ENCODE measurements at places on chromosomes 7 and 10.

- DNase-seq, result no peak
Measured at GRCh38 chr7:131543298-131543697, 13.1 kb downstream of the PODXL start.

- DNase-seq, result no peak
Measured at GRCh38 chr10:96578633-96579032, 8.2 kb downstream of the TM9SF3 start.

DNA sequence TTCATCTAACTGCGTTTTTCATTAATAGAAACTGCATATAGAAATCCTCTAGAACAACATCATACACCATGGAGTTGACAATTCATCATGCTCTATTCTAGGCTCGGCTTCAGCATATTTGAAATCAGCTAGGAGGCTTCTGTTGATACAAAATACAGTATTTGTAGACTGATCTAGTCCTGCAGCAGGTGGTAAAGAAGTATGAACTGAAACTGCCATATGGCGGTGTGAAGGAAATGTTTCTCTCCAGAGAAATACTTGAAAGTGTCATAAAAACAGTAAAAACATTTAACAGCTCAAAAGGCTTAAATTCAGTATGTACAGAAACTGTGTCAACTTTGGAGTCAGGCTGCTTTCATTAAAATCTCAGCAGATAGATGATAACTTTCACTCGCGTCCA, 32.0 kb upstream of the MYO3A start:
- DNase-seq, result peak; percentile 86

GRCh38 chr10:89283025-89283935, 18.6 kb upstream of the IFIT2 start:
- DNase-seq, result no peak

DNA sequence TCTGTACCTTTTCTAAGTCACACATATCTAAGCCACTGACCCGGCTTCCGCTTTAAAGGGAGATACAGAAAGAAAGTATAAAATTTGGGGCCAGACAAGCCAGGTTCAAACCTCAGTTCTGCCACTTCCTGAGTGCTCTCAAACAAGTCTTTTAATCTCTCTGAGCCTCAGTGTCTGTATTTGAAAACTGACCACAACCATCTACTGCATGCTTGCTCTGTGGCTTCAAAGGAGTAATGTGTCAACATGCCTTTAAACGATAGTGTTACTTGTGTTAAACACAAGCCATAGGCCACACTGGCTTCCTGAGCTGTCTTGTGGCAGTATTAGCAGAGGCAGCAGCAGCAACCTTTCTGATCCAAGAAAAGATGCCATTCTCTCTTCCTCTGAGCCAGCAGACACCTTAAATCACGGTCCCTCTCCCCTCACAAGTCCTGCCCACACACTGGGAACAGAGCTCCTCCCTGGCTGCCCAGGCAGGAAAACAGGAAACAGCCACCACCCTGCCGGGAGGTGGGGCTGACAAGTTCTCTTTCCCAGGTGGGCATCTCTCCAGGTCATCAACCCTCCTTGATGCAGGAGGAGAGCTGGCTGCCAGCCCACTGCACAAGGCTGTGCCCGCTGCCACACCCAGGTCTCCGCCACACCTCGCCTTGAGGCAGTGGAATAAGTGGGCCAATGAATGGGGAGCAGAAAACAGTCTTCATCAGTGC, 10.7 kb downstream of the HIP1 start:
- peak; percentile 53 for DNase-seq

DNA sequence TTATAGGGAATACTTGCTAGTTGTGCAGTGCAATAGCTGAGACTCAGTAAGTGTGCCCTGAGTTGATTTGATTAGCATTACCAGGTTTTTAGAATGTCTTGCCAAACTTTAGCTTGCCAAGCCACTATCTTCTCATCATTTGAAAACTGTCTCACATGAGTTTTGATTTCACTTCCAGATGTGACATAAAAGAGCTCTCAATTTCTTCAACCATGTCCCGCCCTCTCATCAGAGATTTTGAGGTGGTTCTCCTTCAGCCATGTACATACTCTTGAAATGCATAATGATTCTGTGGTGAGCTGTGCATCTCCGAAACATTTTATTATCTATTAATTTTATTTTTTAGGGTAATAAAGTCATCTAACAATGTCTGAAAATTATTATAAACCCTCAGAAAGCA, 215.0 kb upstream of the SEMA3E start:
- no peak for DNase-seq

GRCh38 chr7:30093420-30093952, 41.3 kb upstream of the MTURN start:
- DNase-seq, result no peak

DNA sequence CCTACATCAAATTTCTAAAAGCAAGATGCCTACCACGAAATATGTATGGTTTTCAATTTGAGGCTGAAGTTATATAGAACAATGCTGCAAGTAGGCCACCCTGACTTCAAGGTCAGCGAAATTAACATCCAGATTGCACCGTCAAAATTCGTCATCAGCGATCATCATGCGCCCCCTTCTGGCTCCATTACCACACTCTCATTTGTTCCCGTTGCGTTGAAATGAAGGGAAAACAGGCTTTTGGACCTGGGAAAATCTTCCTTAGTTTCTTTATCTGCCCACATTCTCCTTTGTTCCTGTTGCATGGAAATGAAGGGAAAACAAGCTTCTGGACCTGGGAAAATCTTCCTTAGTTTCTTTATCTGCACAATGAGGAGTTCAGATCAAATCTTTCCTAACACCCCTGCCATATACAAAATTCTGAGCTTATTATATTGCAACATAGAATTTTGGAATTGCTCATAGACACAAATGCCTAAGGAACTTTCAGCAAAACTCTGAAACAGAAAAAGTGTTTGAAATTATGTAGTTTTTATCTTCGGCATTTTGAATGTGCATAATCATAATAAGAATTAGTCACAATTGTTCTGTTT, 98.2 kb upstream of the PRKCQ start:
- peak; percentile 59 for DNase-seq

GRCh38 chr7:128887169-128888038, 23.1 kb downstream of the KCP start:
- DNase-seq, result no peak

DNA sequence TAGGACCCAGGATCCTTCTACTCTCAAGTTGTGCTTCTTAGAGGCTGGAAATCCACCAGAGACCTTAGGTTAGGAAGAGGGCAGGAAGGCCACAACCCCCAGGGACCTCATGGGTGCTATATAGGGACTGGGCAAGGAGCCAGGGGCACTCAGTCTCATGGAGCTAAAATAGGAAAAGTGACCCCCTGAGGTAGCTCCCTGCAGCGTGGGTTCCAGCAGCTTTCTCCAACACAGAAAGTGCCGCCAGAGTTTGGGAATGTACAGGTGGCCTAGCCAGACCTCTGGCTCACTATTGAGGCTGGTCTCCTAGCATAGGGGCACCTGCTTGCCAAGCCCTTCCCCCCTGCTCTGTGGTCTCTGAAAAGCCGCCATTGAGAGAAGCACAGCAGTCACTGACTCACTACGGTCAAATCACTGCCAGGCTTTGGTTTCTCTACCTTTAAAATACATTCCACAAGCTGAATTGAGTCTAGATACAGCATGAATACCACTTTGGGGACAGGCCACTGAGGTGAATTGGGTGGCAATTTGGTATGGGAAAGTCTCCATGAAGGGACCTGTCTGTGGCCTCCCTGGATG, 333.2 kb upstream of the PODXL start:
- no peak for DNase-seq

DNA sequence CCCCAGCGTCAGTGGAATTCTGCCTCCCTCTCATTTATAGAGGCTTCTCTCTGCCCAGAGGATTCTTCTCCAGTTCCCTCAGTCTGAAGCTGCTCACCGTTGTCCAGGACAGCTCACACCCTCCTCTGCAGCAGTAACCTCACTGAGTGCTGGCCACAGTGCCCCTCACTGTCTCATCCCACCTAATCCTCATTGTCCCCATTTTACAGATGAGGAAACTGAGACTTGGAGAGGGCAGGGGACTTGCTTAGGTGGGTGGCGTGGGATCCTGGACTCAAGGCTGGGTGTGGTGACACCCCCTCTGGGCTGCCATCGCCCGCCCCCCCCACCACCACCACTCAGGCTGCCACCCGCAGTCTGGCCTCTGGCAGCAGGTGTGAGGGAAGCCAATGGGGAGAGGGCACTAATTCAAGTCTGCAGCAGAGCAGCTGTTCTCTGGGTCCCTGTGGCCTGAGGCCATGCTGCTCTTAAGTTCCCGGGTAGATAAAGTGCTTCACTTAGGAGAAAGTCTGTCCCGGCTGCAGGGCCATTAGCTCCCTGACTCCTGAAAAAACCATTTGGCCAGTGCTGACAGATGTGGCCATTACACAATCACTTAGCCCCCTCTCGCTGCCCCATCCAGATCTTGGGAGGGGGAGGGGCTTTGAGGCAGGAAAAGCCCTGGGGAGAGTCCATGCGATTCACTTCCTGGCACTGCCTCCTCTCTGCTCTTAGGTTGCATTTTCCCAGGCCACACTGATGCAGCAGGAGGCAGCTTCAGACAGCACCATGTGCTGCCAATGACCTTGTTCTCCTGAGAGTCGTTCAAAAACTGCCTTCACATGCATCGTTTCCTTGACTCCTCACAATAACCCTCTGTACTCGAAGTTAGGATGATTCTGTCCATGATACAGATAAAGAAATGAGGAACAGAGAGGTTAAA, 36.3 kb downstream of the DRGX start:
- DNase-seq, result no peak

DNA sequence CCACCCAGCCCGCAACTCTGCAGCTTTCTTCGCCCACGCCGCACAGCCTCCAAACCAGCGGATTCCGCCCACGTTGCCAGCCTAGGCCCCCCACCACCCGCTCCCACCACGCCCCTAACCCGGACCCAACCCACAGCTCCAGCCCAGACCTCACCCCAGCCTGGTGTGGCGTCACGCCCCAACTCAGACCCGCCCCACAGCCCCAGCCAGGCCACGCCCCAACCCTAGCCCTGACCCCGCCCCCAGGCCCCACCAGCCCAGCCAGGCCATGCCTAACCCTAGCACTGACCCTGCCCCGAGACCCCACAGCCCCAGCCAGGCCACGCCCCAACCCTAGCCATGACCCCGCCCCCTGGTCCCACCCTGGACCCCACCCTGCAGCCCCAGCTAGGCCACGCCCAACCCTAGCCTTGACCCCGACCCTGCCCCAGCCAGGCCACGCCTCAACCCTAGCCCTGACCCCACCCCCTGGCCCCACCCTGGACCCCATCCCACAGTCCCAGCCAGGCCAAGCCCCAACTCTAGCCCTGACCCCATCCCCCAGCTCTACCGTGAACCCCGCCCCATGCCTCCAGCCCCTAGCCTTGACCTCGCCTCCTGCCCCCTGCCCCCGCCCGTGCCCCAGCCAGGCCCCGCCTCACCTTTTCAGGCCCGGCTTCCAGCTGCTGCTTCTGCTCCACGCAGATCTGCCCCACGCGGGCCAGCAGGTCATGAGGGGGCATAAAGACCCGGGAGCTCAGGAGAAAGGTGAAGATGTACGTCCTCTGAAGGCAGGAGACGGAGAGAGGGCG, 64.0 kb downstream of the RASGEF1A start:
- peak; percentile 52 for DNase-seq

DNA sequence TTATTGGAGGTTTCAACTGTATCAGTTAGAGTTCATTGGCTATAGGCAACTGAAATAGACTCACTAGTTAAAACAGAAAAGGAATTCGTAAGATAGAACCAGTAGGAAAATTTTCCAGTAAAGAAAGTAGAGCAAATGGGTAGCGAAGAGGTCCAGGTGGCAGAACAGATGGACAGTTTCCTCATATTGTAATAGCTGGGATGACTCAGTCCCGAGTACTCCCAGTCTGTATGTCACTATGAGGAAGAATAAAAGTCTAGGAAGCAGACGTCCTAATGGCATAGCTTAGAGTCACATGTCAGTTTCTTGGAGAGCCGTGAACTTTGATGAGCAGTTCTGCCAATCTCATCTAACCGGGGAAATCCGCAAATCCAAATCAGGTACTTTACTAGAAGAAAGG, 95.3 kb downstream of the RNF32 start:
- DNase-seq, result no peak

GRCh38 chr7:42880392-42880791, 31.5 kb downstream of the C7orf25 start:
- no peak for DNase-seq

- no peak for DNase-seq
Measured at GRCh38 chr7:43642897-43643630, 60.2 kb downstream of the STK17A start.

- no peak for DNase-seq
Measured at GRCh38 chr10:70481831-70482530, 3.4 kb downstream of the PALD1 start.

DNA sequence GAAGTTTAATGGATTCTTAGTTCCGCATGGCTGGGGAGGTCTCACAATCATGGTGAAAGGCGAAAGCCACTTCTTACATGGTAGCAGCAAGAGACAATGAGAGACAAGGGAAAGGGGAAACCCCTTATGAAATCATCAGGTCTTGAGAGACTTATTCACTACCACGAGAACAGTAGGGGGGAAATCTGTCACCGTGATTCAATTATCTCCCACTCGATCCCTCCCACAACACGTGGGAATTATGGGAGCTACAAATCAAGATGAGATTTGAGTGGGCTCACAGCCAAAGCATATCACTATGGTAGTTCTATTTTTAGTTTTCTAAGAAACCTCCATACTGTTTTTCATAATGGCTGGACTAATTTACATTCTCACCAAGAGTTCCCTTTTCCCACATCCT, 36.7 kb downstream of the SPAM1 start:
- DNase-seq, result no peak

DNA sequence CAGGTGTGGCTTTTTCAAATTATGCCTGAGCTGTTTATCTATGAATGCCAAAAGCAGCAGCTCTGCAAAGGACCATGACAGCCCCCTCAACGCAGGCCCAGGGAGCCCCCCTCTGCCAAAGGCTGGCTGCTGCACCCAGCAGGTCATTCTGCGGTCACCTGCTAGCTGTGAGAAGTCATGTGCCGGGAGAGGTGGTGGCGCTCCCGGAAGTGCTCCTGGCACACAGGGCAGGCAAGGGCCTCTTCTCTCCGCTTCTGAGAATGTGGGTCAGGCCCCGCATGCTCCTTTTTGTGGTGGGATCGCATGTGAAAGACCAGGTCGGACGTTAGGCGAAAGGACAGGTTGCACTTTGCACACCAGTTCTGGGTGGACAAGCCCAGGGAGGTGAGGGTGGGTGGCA, 16.4 kb downstream of the ZNF488 start:
- DNase-seq, result no peak

- no peak for DNase-seq
Measured at GRCh38 chr7:13990319-13990983, 985 bp upstream of the ETV1 start.

DNA sequence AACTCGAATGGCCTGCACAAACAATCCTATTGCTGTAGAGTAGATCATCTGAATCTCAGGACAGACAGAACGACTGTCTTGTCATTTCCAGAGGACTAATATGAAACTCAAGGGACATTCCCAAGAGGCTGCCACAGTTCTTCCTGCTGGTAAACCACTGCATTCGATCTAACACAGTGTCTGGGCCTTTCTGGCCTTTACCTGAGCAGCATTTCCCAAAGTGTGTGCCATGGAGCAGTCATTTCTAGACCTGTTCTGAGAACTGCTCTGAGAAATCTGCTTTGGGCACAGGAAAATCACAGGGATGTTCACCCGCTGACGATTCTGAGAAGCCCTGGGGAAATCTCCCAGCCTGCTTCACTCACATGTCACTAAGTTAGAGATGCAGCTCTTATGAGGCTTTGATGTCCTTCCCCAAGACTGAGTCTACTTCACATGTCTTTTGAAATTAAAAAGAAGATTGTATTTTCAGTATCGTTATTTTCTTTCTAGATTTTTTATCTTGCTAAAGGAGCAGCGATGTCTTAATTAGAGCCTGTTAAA, 18.4 kb downstream of the GPNMB start:
- no peak for DNase-seq
